Endothelial cell of umbilical vein (primary cell): ENCODE measurements at places on chromosomes 2 and 18. TPM values are rescaled to one million over a fixed set of nuclear protein-coding genes. Genes with fewer than 3 reads are reported as not detected.

DNA sequence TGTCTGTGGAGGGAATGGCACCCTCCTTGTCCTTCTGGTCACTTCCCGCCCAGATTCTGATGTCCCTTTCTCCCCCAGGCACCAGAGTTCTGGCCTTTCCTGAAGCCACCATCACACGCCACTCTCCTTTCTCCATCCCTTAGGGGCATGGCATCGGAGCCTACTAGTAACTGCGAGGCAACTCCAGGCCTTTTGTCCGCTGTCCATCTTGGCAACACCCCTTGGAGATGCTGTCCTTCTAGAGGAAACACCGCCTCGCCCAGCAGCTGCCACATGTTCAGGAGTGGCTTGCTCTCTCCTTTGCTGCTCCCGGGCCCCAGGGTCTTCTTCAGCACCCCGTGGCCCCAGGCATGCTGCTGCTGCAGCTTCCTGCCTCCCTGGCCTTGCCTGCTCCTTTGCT, 267.0 kb downstream of the SRBD1 start:
- no peak for DNase-seq

GRCh38 chr2:36277146-36277808, 78.3 kb upstream of the CRIM1 start:
- peak; percentile 44 for DNase-seq

DNA sequence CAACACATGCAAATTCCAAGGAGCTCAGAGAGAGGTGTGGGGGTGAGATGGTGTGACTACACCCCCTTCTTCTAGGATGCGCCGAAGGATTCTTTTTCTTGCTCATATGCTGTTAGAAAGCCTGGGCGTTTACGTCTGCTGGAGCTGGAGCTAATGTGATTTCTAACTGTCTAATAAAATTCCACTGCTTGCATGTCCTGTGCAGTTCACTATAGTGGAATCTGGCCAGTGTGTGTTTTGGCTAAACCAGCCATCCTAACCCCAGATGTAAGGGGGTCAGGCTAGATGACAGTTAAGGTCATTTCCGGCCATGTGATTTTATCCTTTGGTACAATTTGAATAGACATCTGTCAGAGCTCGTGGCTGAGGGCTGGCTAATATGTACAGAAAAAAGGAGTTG, 194.1 kb downstream of the PRKCE start:
- DNase-seq = no peak

GRCh38 chr2:77538031-77538430, 15.9 kb upstream of the LRRTM4 start:
- DNase-seq = no peak

DNA sequence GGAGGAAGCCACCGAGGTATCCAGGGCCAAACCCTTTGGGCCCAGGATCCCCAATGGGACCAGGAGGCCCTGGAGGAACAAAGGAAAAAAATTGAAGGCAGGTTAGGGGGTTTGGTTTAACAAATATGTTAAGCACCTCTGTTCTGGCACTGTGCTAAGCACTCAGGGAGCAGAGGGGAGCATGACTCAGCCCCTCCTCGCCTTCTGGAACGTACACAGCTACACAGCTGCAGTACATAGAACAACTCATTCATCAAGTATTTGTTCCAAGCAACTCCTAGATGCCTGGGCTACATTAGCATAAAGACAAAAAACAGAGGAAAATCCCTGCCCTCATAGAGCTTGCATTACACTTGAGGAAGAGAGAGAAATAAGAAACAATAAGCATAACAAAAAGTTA, 153.6 kb downstream of the COL4A4 start:
- no peak for DNase-seq

DNA sequence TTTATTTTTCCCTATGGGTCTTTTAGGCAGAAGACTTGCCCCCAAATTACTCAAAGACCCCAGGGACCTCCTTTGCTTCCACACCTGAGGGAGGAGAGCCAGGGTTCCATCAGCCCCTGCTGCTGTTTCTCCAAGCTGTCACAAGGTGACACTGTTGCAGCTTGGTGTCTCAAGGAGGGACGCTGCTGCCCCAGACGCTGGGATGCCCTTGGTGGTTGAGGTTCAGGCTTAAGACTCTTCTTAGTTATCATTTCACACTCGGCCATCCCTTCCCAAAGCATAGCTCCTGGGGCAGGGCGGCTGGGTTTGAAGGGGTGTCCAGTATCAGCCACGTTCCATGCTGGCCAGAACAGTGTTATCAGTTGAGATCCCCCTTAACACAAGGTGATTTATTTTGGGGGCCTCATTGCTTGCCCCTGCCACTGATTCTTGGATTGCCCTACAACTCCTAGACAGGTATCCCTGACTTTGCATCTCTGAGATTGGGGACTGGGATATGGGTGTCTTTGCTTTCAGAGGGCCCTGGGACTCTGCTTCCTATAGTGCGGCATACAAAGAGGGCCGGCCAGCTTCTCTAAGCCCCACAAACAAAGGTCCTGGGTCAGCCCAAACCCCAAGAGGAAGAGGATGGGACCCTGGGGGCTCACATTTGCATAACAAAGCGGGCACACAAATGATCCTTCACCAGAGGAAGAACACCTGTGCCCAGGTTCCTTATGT, 22.7 kb downstream of the GPR55 start:
- DNase-seq = no peak

DNA sequence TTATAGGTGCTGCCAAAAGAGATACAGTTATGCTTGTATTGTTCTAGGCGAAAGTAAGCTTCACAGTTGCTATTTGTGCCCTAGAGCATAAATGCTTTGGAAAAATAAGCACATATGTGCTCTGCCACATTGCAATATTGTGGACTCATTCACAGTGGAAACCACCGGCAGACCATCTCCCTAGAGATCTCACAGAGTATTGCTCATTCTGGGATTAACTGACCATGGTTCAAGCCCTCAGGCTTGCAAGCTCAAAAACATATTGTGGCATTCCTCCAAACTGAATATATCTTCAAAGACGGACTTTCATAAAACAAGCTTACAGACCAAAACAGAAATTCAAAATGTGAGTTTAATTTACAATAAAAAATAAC, 158.2 kb upstream of the CCDC150 start:
- no peak for DNase-seq

The ALLC gene
- not detected in 2 replicates for total RNA-seq

The NLRC4 gene
- total RNA-seq = not detected in 2 replicates

DNA sequence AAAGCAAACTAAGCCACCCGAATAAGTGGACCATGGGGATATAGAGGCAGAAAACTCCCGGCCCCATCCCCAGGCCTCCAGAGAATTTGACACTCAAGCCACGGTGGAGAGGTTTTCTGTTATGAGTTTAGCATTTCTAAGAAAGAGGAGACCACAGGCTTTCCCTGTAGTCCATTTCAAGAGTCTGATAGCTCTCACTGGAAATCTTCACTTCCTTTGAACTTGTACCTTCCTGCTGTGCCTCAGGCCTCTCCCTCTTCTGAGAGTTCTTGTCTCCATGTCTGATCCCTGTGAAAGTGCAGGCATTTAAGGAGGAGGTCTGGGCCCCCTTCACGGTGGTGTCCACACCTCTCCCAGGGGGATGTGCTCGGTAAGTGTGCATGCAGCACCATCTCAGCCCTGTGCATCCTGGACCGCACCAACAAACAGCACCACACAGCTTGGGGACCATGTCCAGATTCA, 113.7 kb downstream of the BCL2 start:
- no peak for DNase-seq

DNA sequence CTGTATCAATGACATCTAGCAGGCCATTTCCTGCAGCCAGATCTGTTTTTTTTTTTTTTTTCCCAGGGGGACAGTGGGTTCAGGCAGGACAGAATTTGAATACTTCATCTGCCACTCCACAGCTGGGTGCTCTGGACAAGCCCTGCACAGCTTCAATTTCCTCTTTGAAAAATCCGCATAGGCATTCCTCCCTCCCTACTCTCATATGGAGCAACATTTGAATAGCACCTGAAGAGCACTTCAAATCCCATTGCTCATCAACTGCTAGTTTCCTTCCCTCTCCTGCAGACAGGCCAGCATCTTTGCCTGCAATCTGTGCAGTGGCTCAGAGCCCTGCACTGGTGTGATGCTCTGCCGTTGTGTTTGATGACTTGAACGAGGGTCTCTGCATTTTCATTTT, 326.3 kb downstream of the TSN start:
- no peak for DNase-seq

DNA sequence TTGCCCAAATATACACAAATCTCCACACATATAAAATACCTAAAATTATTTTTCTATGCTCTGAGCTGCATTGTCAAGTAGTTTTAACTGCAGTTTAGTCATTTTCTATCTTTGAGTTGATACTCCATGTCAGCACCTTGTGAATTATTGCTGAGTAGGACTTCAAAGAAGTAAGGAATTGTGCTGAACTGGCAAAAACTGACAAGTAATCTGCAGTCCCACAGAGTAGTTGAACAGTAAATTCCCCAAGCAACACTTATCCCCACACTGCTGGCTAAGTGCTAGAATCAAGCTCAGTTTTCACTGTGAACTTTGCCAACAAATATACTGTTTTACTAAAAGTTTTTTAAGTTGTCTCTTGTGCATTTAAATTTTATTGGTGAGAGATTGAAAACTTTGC, 141.8 kb upstream of the ST6GAL2 start:
- DNase-seq = no peak

DNA sequence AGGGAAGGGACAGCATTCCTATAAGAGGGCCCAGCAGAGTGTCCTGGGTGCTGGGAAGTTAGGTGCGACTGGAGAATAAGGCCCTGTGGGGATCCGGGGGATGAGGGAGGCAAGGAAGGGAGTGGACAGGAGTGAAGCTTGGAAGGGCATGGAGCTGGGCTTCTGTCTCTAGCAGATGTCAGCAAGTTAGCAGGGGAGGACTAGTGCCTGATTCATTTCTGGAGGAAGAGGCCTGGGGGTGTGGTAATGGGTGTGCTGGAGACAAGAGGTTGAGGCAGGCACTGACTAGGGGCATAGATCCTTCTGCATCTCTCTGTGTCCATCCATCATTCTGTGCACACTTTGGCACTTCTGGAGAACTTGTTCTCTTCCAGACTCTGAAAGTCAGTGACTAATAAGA, 134.7 kb downstream of the ACOXL start:
- no peak for DNase-seq

The NGEF gene
- 0.18 and 0.22 TPM in 2 replicates for total RNA-seq

DNA sequence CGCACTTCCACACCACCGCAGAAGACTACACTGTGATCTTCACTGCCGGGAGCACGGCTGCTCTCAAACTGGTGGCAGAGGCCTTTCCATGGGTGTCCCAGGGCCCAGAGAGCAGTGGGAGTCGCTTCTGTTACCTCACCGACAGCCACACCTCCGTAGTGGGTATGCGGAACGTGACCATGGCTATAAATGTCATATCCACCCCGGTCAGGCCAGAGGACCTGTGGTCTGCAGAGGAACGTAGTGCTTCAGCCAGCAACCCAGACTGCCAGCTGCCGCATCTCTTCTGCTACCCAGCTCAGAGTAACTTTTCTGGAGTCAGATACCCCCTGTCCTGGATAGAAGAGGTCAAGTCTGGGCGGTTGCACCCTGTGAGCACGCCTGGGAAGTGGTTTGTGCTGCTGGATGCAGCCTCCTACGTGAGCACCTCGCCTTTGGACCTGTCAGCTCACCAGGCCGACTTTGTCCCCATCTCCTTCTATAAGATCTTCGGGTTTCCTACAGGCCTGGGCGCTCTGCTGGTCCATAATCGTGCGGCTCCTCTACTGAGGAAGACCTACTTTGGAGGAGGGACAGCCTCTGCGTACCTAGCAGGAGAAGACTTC, 12.5 kb downstream of the MOCOS start:
- DNase-seq = no peak

The PSMA8 gene
- total RNA-seq = not detected in 2 replicates

The ATF2 gene
- 55.9 and 57.1 TPM in 2 replicates for total RNA-seq

- DNase-seq = no peak
Measured at GRCh38 chr2:66692521-66693054, 257.7 kb downstream of the MEIS1 start.

GRCh38 chr2:212845941-212846340, 305.5 kb downstream of the IKZF2 start:
- DNase-seq = peak; percentile 3

GRCh38 chr2:215677481-215677880, 241.6 kb upstream of the FN1 start:
- DNase-seq = no peak
